ENCODE measurements at places on chromosomes 2 and 18. TPM values are rescaled to one million over a fixed set of nuclear protein-coding genes. Genes with fewer than 3 reads are reported as not detected.
A peak's percentile ranks its signal among the peaks of the same experiment; 100 is the strongest.

- DNase-seq = no peak
Observed at GRCh38 chr2:30732876-30733275, 74.4 kb downstream of the CAPN13 start.

GRCh38 chr2:85531589-85531988 is 7.4 kb upstream of the MAT2A start:
- no peak for DNase-seq

DNA sequence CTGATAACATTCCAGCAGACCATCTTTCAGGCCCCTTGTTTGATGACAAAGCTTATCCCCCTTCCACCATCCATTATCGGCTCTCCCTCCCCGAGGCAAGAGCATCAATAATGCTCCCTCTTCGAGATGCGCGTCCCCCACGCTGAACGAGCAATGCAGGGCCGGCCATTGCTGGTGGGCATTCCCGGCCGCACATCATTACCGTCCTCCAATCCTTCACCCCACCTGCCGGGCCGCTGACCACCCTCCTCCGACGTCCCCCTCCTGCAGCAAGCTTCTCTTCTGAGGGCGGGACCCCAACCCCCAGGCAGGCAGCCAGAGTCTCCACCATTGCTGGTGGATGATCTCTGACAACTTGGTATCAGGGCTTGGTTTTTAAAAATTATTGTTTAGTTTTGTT is 208.6 kb downstream of the SMAD2 start:
- DNase-seq = no peak

DNA sequence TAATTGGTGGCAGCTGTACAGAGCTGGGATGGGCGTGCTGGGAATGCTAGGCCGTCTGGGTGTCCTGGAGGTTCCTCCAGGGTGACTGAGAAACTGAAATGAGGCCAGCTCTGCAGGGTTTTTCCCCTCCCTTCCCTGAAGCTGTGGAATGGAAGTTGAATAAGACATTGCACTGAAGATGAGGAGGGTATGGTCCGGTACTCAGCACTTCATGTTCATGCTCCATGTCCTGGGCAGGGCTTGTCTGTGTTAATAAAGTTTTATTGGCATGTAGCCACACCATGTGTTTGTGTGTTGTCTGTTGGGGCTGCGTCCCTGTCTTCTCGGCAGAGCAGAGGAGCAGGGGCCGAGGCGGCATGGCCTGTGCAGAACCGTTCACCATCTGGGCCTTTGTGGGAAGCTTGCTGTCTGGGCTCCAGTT is 154.0 kb downstream of the LDLRAD4 start:
- no peak for DNase-seq

DNA sequence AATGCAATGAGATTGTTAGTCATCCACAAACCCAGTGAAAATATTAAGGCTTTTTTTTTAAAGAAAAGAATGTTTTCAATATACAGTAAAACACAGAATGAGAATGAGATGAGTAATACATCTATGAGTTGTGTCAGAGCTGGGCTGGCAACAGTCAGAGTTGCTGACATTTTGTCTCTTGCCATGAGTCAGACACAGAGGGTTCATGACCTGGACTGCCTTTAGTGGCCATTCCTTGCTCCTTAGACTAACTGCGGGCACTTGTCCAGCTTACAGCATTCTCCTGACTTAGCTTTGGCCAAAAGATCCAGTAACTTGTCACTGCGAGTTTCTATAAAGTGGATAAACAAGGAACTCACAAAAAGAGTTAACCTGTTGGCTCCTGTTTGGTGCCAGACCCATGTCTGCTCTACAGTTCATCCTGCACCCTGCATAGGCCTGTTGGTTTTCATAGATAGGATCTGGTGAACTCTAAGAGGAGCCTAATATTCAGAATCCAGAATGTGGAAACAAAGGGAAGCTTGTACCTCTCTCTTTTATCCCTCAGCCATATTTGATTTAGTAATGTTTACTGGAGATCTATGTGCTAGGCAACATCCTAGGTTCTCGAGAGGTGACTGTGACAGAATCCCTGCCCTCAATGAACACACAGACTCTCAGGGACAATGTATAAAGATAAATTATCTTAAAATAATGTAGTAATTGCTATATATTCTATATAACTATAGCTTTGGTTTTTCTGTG is 391.5 kb upstream of the VWC2L start:
- peak; percentile 95 for DNase-seq

DNA sequence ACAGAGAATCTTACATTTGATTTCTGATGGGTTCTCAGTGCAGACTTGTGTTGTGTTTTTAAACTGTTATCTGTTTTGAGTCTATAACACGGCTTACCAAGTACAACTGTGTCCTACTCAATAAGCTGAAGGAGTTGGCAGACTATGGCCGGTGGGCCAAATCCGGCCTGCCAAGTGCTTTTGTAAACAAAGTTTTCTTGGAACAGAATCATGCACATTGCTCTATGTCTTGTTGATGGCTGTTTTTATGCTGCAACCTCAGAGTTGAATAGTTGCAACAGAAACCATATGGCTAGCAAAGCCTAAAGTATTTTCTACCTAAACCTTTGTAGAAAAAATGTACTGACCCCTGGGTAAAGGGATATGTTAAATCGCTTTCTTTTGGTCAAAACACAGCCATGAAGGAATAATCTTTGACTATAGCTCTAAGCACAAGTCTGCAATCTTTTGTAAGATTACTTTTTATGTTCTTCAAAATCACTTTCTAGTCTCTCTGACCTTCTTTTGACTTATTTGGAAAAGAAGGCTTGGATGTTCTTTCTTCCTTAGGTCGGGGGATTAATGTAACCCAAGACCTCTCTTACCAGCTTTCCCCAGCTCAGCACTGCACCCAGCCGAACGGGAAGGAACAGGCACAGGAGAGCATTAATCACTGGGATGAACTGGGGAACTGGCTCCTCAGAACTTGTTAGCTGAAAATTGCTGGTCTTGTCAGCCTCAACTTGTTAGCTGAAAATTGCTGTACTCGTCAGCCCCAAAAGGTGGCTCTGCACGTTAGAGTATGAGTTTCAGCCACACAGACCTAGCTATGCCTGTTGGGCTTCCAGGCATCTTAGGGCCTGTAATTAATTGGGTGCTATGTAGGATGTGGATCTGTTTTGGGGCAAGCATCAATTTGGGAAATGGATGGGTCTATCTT is 75.4 kb downstream of the CD8B2 start:
- no peak for DNase-seq

- DNase-seq = no peak
Observed at GRCh38 chr18:79108549-79109215, 39.5 kb downstream of the ATP9B start.

- no peak for DNase-seq
Observed at GRCh38 chr2:120265006-120265405, 12.4 kb downstream of the RALB start.

- DNase-seq = no peak
Observed at GRCh38 chr18:73924307-73924706, 223.3 kb downstream of the FBXO15 start.

- DNase-seq = no peak
Observed at GRCh38 chr2:173734797-173735196, 230.4 kb downstream of the SP3 start.

GRCh38 chr2:193409951-193410350 is 1215.2 kb upstream of the TMEFF2 start:
- DNase-seq = no peak

- no peak for DNase-seq
Observed at GRCh38 chr2:232512602-232513001, 7.6 kb upstream of the PRSS56 start.

GRCh38 chr2:75100801-75101151 is 98.5 kb downstream of the TACR1 start:
- DNase-seq = no peak

GRCh38 chr2:226483143-226483542 is 316.5 kb downstream of the IRS1 start:
- no peak for DNase-seq

DNA sequence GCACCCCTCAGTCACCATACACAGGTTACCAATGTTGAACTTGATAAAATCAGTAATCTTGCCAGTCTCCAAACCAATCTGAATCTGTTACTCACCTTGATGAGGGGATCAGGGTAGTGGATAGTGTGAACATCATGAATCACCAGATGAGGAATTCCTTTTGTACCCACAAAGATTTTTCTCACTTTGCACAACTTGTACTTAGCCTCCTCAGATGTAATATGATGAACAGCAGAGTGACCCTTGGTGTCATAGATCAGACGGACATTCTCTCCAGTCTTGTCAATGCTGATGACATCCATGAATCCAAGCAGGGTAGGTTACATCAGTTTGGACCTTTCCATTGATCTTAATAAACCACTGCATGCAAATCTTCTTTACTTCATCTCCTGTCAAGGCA is 54.7 kb downstream of the MDH1 start:
- no peak for DNase-seq

DNA sequence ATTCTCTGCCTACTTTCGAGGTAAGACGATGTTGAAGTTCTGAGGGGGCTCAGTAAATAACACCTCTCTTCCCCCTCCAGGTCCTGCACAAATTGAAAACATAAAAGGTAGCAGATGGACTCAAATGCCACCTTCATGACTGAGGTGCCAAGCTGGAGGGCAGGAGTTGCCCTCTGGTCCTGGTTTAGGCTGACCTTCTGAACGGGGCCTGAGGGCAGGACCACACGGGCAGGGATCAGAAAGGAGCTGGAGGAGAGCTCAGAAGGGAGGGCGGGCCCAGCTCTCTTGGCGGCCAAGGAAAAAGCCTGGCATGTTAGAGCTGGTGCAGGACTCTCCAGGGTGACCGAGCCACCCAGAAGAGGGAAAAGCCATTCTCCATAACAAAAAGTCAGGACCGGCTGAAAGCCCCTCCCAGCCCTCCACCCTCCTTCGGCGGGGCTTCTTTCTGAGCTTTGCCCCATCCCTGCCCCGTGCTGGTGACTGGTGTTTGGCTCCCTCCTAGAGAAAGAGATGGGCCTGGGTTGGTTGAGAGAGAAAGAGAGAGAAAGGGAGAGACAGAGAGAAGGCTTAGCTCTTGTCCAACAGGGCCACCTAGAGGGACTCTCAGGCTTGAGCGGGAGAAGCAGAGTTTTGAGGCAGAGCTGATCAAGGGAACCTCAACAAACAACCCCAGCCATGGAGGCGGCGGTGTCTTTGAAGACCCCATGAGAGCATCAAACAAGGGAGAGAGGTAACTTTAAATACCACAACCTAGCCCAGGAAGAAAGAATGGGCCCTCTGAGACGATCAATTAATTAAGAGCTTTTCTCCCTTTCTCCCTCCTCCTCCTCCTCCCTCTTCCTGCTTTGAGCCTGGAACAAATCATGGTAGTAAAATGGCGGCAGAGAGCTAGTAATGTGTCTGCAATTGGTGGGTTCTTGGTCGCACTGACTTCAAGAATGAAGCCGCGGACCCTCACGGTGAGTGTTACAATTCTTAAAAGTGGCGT is 50.8 kb downstream of the WIPF1 start:
- peak; percentile 45 for DNase-seq

GRCh38 chr2:197704434-197705120 is 592 bp upstream of the MARS2 start:
- DNase-seq = no peak

DNA sequence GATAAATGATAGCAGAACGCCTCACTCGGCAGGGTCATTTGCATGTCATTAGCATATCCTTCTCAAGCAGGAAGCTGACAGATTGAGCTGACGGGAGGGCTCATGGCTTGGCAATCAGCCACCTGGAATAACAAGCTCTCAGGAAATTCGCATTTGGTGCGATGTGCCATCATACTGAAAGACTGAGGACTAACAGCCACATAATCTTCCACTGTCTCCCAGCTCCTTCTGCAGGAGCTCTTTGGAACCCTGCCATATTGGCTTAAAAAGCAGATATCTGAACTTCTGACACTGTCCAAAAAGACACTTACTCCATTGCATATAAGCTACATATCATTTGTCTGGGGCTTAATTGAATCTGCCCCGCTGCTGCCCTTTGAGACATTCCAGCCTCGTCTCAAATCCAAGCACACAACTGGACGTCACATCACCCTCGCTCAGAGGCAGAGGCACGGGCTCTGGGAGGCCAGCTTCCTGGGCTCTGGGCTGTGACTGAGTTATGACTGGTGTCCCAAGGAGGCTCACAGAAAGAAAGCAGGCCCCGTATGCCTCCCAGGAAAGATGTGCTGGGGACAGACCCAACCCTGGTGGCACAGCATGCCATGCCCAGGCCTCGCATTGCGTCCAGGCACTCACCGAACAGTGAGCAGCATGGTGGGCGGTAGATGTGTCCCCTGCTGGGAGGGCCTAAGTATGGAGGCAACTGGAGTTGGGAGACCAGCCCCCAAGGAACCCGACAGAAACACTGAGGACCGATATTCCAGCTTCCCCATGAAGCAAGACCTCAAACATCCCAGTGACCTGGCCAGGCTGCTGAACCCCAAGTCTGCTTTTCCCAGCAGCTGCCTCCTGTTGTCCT is 228.0 kb downstream of the ATAD2B start:
- DNase-seq = no peak

DNA sequence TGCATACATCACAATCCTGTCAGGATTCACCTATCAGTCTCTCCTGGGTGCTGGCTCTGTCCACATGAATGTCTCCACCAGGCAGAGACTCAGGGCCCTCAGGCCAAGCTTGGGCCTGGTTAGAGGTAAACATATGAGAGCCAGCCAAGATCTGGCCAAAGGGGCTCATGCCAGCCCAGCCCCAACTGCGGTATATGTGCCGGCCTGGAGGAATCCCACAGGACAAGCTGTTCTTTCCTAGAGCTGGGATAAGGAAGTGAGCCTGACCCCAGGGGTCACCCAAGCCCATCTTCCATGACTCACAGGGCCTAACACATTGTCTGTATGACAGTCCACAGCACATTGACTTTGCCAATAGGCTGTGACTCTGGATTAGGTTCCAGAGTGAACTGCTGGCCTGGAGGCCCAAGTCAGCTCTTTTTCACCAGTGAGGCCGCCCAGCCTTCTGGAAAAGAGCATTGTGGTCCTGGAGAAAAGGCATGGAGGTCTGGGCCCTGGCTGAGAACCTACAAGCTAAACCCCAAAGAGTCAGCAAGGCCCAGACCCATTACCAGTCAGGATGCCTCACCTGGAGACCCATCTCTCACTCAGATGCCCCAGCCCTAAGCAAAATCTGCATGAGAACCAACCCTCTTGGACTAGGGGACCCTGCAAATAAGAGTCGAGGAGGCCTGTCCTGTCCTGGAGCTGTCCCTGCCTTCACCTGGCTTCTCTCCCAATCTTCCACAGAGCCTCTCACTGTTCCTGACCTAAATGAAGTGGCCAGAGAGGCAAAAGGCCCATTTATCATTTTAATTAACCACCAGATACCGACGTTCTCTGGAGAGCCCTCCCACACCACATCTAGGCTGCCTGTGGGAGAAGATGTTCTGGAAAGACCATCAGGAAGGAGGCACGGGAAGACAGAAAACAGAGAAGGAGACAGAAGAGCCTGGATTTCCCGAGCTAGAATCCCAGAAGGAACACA is 120.9 kb upstream of the PKDCC start:
- DNase-seq = no peak

CCL20 gene
- total RNA-seq = 1.7 TPM

SATB2 gene
- 5.1 TPM for total RNA-seq

RAX gene
- not detected for total RNA-seq

IL37 gene
- 2.6 TPM for total RNA-seq

DUSP19 gene
- total RNA-seq = 0.58 TPM

MARCHF4 gene
- total RNA-seq = 1.9 TPM

PAX8 gene
- 2.6 TPM for total RNA-seq

ZNF521 gene
- total RNA-seq = 0.04 TPM

COL5A2 gene
- 56.2 TPM for total RNA-seq

GPR45 gene
- total RNA-seq = not detected

C2orf15 gene
- total RNA-seq = 4.4 TPM

STPG4 gene
- total RNA-seq = not detected

DGKD gene
- total RNA-seq = 23.3 TPM
